ENCODE measurements at places on chromosomes 12 and 14.
A peak's percentile ranks its signal among the peaks of the same experiment; 100 is the strongest.

DNA sequence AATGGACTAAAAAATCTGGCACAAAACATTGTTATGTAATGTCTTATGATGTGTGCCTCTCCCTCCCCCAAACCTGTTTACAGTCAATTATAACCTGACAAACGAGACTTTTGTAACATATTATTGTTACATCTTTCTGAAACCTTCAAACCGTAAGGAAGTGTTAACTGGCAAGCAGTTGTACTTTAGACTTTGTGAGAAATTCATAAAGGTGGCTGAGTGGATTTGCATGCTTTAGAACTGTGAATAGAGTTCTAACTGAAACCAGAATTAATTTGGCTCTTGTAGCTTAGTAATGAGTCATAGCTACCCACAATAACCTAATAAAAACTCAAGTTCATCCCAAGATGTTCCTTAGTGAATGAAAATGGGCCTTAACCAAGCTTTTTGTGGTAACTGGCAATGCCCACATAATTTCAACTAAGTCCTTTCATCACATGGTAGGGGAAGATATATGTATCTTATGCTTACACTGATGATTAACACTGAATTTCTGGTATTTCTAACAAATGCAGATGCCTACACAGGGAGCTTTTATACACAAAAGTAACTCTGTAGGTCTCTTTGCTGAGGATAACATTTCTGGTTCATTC is 29.7 kb downstream of the RAD9B start:
- peak; percentile 66 for DNase-seq

- no peak for DNase-seq
Observed at GRCh38 chr12:16076970-16077522, 165.9 kb downstream of the DERA start.

DNA sequence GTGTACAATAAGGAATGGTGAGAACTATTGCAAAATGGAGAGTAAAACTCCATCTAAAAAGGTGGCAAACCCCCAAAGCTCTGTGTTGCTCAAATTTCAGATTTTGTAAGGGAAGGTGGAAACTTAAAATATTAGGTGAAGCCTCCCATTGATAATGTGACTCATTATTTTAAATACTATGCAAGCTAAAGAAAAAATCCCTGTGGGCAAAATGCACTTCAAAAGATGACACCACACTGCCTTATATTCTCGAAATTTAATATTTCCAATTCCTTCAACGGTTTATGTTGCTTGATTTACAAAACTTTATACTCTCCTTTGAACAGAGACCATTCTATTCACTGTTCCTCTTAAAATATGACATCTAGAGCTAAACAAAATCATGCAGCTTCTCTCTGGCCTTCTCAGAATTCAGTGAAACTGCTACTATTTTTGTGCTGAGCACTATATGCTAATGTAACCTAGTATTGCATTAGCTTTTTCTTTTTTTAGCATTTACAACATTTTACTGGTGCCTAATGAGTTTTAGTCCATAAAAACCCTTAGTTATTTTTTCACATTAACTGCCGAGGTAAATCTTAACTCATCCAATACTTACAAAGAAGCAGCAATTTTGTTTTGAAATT is 297.7 kb downstream of the SYT1 start:
- no peak for DNase-seq

GRCh38 chr14:41280745-41281144 is 325.9 kb upstream of the LRFN5 start:
- no peak for DNase-seq
